ENCODE measurements at places on chromosomes 5 and 9. TPM values are rescaled to one million over a fixed set of nuclear protein-coding genes. Genes with fewer than 3 reads are reported as not detected.

GRCh38 chr9:4667681-4668080, 1.4 kb upstream of the SPATA6L start:
- no peak for DNase-seq

GRCh38 chr9:22838266-22838665, 391.6 kb downstream of the DMRTA1 start:
- no peak for DNase-seq

DNA sequence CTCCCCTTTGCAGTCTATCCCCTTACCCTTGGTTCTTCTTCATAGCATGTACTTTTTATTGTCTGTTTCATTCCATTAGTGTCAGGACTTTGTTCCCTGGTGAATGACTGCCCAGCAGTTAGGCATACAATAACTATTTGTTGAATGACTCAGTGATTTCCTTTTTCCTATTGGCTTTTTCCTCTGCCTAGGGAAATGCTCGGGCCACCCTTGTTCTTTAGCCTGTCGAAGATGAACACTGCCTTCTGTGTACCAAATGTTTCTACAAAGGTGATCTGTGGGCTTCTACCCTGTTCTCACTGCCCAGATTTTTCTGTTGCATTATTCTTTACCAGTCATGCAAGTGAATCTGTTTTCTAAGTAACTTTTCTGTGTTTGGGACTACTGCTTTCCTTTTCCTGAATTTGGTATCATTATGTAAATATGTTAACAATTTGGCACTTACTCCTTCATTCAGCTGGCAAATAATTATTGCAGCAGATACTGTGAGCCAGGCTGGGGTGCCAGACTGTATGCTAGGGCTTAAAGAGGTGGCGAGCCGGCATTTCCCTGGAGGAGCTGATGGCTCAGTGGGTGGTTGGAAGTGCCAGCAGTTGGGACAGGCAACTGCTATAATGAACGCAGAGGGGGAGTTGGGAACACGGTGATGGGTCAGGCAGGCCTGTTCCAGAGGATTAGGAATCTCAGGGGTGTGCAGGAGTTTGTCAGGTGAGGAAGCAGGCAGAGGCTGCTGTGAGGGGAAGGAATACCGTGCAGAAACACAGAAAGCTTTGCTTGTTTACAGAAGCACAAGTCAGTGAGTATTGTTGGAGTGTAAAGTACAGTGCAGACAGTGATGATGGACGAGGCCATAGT, 30.6 kb downstream of the KDM4C start:
- DNase-seq = peak; percentile 50

Gene IFNK
- total RNA-seq = not detected

- no peak for DNase-seq
Observed at GRCh38 chr5:159340511-159340910, 10.2 kb upstream of the IL12B start.

Gene OR1J2
- not detected for total RNA-seq

DNA sequence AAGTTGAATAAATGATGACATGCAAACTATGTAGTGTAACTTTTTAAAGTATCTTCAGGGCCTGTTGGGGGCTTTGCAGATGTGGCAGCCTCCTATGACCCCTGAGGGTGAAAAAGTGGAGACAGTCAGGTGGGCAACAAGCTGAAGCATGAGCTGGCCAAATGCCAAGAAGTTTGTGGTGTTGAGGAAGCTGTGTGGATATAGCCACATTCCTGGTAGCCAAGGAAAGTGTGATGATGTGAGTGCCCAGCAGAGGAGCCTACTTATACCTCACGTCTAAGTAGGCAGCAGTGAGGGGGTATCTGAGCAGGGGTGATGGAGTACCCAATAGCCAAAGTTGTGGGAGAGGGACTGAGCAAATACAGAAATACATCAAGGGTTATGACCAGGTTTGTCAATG, 621.2 kb upstream of the CDH6 start:
- no peak for DNase-seq

DNA sequence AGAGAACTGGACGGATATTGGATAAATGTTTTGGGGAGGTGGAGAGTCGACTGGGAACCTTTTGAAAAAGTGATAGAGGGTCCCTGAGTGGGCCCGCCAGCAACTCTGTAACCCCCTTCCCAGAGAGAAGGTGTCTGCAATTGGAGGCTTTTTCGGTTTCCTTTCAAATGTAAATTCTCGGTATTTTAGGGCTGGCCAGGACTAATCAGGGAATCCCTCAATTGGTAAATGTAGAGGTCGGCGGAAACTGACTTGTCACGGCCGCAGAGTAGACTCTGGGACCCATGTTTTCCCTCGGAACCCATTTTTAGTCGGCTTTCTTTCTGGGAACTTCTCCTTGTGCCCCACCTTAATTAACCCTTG, 524 bp downstream of the CCNB1 start:
- DNase-seq = no peak

- no peak for DNase-seq
Observed at GRCh38 chr5:8606231-8606630, 737.3 kb downstream of the MTRR start.

Gene TMEM171
- not detected for total RNA-seq

GRCh38 chr5:174425964-174426290, 298.5 kb upstream of the MSX2 start:
- no peak for DNase-seq

DNA sequence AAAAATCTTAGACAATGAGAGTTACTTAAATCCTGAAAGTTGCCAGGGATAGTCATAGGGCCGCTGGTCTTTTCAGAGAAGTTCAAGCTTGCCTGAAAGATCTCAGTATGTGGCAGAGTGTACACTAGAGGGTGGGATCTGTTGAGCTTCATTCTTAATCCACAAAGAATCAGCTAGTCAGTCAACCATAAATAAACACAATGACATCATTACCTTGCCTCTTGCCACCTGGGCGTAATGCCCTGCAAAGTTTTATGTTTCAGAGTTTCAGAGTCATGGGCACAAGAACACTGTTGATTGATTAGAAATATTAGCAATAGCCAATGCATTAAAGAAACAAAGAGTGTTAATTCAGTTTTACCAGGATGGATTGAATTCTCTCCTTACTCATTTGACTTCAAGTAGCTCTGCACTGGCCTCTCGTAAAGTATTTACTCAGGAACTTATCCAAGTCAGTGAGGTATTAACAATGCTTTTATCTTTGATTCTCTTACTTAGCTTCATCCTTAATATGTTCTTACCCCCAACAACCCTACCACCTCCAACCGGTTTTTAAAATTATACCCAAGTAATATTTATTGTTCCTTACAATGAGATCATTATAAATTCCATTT, 14.3 kb upstream of the ANXA1 start:
- DNase-seq = no peak

- DNase-seq = peak; percentile 71
Observed at GRCh38 chr9:130461218-130461630, 16.5 kb downstream of the ASS1 start.

DNA sequence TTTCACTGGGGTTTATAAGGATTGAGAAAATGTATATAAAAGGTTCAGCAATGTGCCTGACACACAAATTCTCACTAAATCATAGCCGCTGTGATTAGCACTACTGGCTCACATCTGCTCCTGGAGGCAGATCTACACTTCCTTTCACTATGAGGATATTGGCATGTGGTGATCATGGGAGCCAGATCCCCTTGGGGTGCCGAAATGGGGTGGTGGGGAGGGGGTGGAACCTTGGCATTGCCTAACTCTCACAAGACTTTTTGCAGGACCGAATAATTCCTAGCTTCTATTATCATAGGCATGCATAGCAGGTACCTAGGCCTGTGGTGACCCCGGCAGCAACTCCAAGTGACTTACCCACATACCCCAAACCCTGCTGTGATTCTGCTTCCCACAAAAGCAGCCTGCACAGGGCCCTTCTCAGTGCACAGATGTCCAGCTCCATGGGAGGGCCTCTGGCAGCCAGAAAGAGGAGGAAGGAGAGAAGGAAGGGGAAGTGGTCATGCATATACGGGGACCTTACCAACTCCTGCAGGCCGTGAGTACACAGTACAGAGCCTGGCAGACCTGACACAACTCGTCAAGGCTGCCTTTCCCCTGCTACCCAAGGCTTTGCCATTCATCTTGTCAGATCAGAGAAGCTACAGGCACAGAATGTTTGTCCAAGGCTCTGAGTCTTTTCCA, 61.3 kb upstream of the IQGAP2 start:
- DNase-seq = no peak

- no peak for DNase-seq
Observed at GRCh38 chr5:151739395-151739794, 19.0 kb downstream of the ATOX1 start.

- no peak for DNase-seq
Observed at GRCh38 chr9:74220327-74220726, 276.8 kb upstream of the RORB start.

Gene AGXT2
- total RNA-seq = not detected

DNA sequence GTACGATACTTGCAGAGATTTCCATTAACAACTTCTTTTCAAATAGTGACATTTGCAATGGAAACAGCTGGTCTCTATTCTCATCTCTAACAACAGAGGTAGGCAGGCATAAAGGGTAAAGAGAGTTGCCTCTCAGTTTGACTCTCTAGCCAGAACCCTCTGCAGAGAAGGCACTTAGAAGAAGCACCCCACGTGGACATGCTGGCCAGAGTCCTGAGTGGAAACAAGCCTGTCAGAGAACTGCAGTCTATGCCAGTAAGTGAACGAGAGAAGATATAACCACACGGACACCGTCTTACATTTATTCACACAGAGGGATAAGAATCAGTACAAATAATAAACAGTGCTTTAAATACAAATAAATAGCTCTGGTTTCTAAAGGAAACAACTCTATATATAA, 11.0 kb upstream of the LHX6 start:
- peak; percentile 60 for DNase-seq

GRCh38 chr5:139696894-139697658, 48.9 kb downstream of the CXXC5 start:
- DNase-seq = peak; percentile 91

GRCh38 chr9:37146410-37146809, 26.0 kb downstream of the ZCCHC7 start:
- DNase-seq = no peak

- peak; percentile 83 for DNase-seq
Observed at GRCh38 chr9:129412814-129413536, 207.9 kb downstream of the C9orf50 start.

DNA sequence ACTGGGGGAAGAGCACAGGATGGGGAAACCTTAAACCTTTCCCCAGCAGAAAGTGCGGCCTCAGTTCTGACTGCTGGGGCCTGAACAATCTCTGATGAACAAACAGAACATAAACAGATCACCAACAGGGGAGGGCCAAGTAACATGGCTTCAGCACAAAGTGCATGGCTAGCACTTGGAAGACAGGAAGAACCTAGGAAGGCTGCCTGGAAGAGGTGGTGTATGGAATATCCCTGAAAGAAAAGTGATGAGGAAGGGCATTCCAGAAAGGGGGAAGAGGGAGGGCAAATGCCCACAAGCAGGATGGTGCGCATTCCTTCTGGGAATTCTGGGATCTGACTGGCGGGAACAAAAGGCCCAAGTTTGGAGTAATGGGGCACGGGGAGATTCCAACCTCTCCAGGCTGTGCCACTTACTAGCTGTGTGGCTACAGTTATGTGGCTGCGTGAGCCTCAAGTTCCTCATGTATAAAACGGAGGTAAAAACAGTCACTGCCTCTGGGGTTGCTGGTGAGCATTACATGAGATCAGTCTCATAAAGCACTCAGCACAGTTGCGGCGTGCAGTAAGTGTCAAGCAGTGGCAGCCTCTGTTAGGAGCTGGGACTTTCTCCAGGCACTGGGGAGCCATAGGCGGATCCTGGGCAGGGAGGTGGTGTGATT, 1.6 kb downstream of the PDGFRB start:
- DNase-seq = no peak

Gene TUSC1
- 12.0 TPM for total RNA-seq

DNA sequence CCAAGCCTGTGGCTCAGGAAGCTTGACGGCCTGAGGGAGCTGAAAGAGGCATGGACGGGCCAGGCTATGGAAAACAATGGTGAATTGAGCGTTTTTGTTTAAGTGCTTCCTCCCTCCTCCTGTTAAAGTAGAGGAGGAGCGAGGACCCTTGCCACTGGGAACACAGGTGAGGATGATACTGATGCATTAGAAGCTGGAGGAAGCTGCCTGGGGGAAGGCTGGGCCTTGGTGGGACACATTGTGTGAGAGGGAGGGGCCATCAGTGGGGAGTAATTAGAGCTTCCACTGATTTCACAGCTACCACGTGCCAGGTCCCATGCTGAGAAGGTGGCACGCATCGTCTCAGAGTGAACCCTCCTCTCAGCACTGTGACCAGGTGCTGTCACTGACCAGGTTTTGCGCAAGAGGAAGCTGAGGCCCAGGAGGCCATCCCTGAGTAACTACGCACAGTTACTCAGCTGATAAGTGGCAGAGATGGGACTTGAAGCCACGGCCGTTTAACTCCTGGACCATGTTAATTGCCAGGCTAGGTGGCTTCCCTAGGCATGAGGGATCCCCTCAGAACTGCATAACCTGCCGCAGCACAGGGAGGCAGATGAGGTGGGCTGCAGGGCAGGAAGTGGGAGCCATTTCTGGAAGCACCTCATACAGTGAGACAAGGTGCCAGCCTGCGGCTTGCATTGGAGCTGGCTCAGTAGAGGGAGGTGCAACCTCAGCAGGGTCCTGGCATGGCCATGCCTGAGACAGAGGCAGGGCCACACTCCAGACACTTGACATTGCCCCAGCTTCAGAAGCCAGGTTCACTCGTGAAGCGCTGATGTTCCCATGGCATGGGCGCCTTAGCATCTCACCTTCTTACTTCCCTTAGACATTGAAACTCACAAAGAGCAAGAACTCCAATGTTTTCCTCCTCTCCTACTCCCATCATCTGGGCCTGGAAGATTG, 195.3 kb upstream of the MVB12B start:
- DNase-seq = no peak

- no peak for DNase-seq
Observed at GRCh38 chr9:33687779-33688178, 107.6 kb upstream of the PRSS3 start.

GRCh38 chr9:120603591-120603990, 23.6 kb upstream of the CDK5RAP2 start:
- DNase-seq = no peak

DNA sequence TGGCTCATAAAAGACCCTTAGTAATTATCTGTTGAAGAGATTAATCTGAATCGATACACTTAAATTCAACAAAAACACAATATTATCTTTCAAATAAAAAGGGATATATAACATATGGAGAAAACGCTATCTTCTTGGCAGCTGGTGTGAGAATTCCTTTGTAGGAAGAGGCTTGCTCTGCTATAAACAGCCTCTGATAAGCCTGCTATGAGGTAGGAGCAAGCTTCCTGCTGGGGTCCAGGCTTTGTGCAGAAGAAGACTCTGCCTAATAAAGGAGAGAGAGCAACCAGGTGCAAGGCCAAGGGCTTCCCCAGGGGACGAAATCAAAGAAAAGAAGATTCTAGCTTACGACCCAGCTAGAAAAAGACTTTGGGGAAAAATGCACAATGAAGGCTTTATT, 43.3 kb upstream of the SSBP2 start:
- DNase-seq = no peak
